ENCODE measurements at places on chromosomes 12 and 14.

DNA sequence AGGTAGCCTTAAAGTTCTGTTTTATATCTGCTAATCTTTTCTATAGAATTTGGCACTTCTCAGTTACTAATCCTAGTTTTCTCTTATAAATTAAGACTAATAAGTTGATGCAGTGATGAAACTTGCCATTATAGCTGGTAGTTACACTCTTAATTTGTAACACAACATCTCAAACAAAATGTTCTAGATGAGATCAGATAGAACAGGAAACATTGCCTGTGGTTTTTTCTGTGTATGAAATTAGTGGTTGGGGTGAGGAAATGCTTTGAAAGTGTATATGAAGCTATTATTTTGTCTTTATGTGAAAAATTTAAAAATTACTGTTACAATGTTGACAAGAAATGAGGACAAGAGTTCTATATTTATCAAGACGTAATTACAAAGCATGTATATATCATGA is 91.9 kb downstream of the PCNX1 start:
- DNase-seq, result no peak

- no peak for DNase-seq
These were observed 19.1 kb downstream of the BBOF1 start for GRCh38 chr14:74038020-74038859.

GRCh38 chr12:116783525-116784237 is 45.6 kb downstream of the RNFT2 start:
- DNase-seq, result no peak

DNA sequence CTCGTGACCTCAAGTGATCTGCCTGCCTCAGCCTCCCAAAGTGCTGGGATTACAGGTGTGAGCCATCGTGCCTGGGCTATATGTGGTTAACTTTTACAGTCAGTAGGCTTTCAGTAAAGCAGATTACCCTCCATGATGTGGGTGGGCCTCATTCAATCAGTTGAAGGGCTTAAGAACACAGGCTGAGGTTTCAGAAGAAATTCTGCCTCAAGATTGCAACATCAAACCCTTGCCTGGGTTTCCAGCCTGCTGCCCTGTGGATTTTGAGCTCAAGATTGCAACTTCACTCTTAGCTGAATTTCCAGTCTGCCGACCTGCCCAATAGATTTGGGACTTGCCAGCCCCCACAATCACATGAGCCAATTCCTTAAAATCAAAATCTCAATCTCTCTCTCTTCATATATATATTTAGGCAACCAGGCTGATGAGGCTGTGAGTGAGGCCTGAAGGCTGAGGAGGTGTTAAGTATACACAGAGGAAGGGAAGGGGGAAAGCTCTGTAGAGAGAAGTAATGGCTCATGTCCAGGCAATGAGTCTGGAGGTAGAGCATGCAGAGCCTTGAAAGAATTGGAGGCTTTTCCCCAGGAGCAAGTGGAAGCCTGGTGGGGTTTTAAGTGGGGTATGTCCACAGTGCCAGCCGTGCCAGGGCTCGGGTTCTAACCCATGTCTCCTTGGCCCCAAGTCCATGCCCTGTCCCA is 33.3 kb upstream of the ACTN1 start:
- DNase-seq, result no peak

DNA sequence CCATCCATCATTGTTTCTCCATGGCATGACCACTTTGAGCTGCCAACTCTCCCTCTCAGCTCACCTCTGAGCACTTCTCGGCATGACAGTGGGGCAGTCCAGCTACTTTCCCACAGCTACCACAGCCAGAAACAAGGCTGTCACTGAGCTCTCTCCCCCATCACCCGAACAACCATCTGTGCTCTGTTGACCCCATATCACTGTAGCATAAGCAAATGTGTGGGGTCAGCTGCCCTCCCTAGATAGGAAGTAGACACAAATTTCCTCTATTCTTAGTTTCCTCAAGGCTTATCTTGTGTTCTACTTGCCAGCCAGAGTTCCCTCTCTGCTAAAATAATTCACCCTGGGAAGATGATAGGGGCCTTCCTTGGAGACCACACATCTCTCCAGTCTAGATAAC is 82.6 kb upstream of the FUT8 start:
- DNase-seq, result no peak

DNA sequence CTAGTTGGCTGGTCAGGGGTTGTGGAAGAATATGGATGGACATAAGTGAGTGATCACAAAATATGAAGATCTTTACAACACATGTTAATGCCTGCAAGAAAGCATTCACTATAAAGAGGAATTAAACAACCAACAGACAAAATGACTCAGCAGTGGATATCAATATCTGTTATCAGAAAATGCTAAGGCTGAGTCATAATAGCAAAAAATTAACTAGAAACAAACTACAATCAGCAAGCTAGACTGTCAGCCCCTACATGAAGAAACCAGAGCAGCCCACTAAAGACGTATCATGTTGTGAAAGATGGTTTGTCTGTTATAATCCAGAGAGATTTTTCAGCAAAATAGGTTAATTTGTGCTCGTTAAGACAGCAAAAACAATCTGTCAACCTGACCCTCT is 472.9 kb downstream of the NELL2 start:
- DNase-seq, result no peak

- no peak for DNase-seq
These were observed 376.4 kb downstream of the SNAPC1 start for GRCh38 chr14:62138593-62138992.

DNA sequence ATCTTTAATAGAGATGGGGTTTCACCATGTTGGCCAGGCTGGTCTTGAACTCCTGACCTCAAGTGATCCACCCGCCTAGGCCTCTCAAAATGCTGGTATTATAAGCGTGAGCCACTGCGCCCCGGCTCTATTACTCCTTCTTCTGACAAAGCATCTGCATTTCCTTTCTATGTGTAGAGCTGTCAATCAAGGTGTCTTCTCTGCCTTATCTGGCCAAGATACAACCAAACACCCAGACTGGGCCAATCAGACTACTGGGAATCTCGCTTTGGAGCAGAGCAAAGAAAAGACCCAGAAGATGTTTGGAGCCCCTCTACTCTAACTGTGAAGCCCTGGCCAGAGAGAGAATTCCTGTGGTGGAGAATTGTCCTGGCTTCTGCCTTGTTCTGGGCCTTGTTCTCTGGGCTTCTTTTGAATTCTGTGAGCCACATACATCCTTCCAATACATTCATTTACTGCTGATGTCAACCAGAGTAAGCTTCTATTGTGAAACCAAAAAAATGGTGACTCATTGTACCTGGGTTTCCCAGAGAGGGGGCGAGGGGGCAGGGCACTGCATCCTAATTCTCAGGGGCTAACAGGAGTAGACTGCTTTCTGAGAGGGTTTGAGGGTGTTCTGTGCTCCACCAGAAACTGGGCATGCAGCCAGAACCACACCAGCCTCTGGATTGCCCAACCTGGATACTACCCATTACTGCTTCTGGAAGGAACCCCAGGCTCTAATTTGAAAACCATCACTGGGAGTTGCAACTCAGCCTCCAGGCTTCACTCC is 18.8 kb upstream of the FLVCR2 start:
- DNase-seq, result peak; percentile 65

GRCh38 chr12:50638482-50638880 is 125.4 kb upstream of the ATF1 start:
- no peak for DNase-seq

- no peak for DNase-seq
These were observed 493.1 kb upstream of the CCDC196 start for GRCh38 chr14:65993103-65993502.

- no peak for DNase-seq
These were observed 60.7 kb upstream of the TBX3 start for GRCh38 chr12:114744691-114745090.

GRCh38 chr12:66066137-66066928 is 64.2 kb downstream of the LLPH start:
- no peak for DNase-seq

GRCh38 chr12:116127859-116128258 is 149.6 kb downstream of the MED13L start:
- DNase-seq, result no peak
